ENCODE measurements at places on chromosomes 5 and 9.

DNA sequence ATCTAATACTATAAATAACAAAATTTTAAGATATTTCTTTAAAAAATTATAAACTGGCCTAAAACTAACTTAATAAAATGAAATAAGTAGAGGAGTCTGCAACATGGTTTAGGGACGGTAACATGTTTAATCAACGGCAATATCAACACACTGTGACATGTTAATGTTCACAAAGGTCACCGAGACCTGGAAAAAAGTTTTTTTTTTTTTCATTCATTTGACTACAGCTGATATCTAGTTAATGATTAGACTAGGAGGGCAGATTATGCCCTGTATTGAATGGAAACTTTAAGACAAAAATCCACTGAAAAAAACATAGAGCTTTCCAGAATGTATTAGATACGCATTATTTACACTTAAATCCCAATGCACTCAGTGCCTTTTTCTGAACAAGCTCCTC is 67.0 kb upstream of the CDK5RAP2 start:
- no peak for DNase-seq

GRCh38 chr9:2085716-2086115 is 70.6 kb downstream of the SMARCA2 start:
- no peak for DNase-seq

DNA sequence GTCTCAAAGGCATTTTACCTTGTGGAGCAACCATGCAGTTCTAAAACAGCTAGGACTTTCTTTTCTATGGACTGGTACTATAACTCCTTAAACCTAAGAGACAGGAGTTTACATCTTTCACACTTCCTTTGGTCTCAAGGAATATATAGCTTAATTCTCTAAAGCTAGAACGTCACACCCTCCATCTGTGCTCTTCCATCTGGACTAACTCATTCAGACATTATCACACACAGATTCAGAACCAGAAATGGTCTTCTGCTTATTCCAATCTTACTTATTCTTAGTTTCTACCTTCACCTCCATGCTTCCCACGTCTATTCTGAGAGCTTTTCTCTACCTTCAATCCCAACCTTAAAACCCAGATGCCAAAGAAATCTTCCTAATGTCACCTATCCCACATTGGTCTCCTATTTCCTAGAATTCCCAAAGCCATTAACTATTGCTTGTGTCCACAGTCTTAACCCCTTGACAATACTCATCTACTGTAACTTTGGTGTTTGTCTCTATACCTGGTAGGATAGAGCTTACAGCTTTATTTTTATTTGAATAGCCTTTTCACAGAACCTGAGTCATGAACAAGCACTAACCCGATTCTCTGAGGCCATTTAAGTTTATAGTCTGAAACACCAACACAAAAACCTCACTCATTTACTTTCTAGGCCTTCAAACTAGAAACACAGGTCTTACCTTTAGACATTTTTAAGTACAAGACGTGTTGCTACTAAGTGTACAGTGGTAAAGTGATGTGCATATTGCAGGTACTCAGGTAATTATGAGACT is 22.8 kb downstream of the CSNK1A1 start:
- DNase-seq, result no peak

- no peak for DNase-seq
Measured at GRCh38 chr5:23026252-23027170, 173.4 kb upstream of the CDH12 start.

DNA sequence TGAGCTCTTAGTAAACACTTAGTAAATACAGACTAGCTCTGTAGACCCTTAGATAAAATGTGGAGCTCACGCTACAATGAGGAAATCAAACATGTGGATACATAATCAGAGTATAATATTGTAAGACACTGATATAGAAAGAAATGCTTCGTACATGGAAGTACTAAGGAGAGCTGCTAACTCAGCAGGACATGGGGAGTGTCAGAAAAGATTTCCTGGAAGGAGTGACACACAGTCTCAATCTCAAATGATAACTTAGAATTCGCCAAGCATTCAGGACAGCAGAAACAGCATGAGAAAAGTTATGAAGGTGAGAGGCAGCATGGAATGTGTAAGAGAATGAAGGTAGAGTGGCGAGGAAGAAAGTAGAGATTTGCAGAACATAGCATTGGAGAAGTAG is 80.8 kb downstream of the ZNF622 start:
- DNase-seq, result no peak

GRCh38 chr9:13140843-13141592 is 138.5 kb downstream of the MPDZ start:
- DNase-seq, result no peak

DNA sequence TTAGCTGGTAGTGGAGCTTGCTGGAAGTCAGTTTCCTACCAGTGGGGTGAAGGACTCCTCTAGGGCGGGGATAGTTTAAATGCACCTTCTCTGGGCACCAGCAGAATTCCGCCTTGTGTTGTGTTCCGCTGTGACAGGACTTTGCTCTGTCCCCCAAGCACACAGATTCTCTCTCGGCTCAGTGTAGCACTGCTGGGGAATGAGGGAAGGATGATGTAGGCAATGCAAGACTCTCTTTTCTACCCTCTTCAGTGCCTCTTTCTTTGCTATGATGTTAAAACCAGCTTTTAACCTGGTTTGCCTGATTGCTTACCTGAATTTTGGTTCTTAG is 155.2 kb upstream of the SH3GL2 start:
- no peak for DNase-seq

DNA sequence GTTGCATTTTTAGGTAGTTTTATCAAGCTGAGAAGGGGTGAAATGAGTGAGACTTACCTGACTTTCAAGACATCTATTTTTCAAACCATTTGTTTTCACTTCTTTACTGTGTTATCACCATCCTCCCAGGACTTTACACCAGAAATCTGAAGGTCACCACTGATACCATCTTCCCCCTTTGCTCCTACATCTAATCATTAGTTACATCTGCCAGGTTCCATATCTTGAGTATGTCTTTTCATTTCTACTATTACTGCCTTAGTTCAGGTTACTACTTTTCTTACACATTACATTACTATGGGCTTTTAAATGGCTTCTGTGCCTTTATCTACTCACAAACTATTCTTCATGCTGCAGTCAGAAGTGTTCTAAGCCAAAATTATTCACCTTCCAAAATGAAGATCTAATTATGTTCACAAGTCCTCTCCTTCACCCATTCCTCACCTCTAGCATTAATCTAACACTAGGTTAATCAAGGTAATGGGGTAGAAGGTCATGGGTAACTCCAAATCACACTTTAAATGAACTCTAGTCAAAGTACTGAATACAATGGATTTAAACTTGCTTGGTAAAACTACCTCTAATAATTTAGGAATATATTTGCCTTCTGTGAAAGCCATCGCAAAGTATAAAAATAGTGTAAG is 2.1 kb upstream of the HSDL2 start:
- DNase-seq, result no peak

- DNase-seq, result no peak
Measured at GRCh38 chr9:30258094-30258493, 2126.3 kb upstream of the ACO1 start.

DNA sequence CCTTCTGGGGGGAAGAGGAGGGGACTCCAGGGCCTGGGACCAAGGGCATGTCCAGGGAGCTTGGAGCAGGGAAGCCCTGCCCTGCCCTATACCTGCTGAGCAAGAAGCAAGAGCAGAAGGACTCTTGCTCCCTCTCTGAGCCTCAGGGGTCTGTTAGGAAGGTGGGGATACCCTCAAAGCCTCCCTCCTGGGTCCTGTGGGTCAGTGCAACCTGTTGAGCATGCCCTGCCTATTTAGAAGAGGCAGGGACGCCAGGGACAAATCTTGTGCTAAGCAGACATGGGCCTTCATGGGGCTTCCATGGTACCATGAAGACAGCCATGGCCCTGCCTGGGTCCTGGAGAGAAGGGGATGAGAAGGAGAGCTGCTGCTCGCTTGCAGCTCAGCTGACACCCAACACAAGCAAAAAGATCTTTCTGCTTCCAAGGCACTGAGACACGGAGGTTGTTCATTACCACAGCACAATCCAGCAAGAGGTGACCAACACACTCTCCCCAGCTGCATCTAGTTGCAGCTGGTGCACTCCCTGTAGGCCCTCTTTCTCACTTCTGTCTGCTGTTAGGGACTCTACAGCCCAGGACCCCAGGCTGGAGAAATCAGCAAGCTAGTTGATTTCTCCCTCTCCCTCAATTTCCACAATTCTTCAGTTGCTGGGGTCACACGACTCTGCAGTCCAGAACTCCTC is 39.3 kb downstream of the C9orf50 start:
- DNase-seq, result no peak

DNA sequence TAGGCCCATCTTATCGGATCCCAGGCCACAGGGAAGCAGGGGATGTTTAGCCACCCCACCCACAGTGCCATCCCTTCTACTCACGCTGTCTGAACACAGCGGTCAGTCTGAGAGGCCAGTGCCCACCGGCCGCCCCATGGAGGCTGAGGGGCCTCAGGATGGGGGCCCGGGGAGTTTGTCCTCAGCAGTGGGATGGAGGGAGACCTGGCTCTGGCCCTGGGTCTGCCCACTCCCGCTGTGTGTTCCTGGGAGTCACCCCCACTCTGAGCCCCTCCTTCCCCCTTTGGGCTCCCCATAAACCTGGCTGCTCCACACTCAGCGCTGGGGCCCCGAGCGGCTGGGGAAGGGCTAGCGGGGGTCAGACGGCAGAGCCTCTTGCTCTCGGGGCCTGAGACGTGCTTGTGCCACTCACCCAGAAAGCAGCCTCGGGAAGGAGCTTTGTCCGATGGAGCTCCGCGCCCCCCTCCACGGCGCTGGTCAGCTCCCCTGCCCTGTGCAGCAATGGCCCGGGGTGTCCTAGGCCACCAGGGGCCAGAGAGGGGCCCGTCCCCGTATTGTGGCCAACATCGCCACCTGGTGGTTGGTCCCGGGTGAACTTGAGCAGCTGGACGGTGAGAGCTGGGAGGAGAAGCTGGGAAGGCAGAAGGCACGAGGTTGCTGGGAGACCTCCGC is 10.9 kb upstream of the LAMC3 start:
- no peak for DNase-seq

DNA sequence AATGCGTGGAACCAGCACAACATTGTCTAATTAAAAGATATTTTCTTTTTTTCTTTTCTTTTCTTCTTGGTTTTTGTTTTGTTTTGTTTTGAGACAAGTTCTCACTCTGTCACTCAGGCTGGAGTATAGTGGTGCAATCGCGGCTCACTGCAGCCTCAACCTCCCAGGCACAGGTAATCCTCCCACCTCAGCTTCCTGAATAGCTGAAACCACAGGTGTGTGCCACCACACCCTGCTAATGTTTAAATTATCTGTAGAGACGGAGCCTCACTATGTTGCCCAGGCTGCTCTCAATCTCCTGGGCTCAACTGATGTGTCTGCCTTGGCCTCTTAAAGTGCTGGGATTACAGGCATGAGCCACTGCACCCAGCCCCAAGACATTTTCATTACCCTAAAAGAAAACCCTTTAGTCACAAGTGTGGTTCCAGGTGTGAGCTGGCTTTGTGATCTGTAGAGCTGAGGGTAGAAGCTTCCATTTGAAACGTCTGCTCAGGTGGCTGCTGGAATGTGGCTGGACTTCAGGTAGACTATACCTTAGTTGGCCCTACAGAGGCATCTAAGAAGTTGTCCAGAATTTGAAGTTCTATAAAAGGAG is 19.1 kb upstream of the NEK6 start:
- no peak for DNase-seq

DNA sequence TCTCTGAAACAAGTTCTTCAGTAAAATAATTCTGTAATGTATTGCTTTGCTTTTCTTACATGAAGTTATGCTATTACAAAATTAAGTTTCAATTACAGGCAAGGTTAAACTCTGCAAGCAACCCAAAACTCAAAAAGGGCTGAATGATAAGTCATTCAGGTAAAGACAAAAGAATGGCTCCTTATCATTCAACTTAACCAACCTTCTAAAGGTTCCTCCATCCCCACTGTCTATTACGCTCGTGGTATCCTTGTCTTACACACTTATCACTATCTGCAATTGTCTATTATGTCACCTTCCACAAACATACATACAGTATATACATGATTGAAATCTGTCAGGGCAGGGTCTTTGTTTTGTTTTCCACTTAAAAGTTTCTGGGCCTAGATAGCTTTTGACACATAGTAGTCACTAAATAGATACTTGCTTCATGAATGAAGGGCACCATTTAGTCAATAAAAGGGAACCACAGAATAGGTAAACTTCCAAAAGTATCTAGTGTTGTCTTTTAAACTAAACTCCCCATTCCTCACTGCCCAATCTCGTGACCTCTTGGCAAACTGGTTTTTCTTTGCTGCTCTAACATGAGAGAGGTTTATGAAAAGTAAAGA is 6.9 kb downstream of the RPL37 start:
- DNase-seq, result no peak

GRCh38 chr5:58153255-58153654 is 306.6 kb downstream of the PLK2 start:
- DNase-seq, result no peak

- no peak for DNase-seq
Measured at GRCh38 chr5:119476341-119476740, 24.0 kb downstream of the HSD17B4 start.

GRCh38 chr5:66553916-66554575 is 42.1 kb upstream of the MAST4 start:
- no peak for DNase-seq

- no peak for DNase-seq
Measured at GRCh38 chr9:106528158-106528557, 334.8 kb upstream of the ZNF462 start.

GRCh38 chr5:61289241-61289640 is 42.8 kb upstream of the ZSWIM6 start:
- DNase-seq, result no peak

DNA sequence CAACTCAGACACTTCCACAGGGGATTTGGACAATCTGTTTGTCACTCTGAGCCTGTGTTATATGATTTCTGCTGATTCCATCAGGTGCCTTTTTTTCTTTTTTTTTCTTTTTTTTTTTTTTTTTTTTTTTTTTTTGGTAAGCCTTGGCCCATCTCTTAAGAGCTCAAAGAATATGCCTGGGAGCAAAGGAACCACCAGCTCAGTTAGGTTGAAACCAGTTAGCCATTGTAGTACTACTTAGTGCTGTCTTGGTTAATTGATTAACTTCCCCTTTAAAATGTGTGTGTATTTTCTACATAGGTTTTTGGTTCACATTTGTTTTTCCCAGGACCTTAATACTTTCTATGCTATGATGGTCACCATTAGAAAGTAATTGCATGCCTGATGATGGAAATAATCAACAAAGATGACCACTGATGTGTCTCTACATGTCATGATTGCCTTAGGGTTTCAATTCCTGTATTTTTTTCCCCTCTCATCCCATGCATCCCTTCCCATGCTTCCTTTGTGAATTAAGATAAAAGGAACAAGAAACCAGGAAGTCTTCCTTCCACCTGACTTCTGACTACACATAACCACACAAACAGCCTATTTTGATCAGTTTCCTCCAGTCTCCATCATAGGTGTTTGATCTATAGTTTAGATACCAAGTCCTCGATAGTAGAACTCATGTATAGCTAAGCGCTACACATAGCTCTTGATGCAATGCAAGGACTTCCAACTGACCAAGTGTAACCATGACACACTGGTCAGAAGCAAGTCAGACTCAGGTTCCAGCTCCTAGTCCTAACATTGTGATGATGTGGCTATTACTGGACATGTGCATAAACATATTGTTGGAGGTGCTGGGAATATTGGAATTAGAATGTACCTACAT is 306.1 kb downstream of the EFNA5 start:
- no peak for DNase-seq

GRCh38 chr5:80059354-80059980 is 24.3 kb downstream of the THBS4 start:
- no peak for DNase-seq

GRCh38 chr9:130770679-130771442 is 64.2 kb upstream of the ABL1 start:
- no peak for DNase-seq
